ENCODE measurements at places on chromosomes 7 and 10.

- DNase-seq: no peak
These were observed 22.6 kb downstream of the SEPTIN7 start for GRCh38 chr7:35823440-35823839.

- DNase-seq: no peak
These were observed 488.9 kb downstream of the SH2D4B start for GRCh38 chr10:81026591-81026990.

DNA sequence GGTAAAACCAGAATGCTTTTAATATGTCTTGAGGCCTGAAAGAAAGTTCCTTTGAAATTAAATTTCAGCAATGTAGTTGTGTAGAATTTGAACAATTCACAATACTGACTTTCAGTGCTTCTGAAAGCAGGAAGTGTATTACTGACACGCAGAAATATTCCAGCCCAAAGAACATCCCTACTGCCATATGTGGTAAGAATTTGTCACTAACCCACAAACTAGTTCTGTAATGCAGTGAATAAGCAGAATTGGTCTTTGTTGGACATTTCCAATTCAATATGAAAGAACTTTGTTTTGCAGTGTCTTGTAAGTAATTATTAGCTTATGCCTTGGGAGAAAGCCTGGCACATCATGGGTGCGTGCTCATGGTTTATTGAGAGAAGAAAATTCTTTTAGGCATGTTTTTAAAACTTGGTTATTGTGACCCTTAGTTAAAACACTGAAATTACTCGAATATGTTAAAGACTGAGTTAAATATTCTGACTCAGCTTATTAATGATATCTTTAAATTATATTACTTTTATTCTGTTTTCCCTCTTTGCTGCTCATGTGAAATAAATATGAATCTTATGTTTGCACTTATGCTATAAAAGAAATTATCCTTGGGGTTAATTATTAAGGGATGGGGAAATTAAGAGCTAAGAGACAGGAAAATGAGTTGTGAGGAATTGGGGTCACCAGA is 33.4 kb downstream of the PTPN12 start:
- DNase-seq: no peak

GRCh38 chr7:105206985-105207384 is 181.7 kb downstream of the SRPK2 start:
- DNase-seq: no peak

DNA sequence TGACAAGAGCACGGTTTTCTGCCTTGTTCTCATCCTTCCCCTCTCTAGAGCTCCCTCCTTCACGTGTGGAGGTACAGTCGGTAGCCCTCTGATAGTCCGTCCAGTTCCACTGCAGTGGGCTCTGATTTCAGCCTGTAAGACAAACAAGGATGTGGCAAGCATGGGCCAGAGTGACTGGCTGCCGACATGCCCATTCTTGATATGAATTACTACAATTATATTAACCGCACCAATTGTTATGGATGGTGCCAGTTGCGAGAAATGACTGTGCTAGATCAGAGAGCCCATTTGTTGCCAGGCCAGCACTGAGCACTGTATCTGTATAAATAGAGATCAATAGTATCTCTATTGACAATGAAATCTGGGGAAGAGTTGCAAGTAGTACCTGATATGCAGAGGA is 146.6 kb downstream of the CHN2 start:
- no peak for DNase-seq

DNA sequence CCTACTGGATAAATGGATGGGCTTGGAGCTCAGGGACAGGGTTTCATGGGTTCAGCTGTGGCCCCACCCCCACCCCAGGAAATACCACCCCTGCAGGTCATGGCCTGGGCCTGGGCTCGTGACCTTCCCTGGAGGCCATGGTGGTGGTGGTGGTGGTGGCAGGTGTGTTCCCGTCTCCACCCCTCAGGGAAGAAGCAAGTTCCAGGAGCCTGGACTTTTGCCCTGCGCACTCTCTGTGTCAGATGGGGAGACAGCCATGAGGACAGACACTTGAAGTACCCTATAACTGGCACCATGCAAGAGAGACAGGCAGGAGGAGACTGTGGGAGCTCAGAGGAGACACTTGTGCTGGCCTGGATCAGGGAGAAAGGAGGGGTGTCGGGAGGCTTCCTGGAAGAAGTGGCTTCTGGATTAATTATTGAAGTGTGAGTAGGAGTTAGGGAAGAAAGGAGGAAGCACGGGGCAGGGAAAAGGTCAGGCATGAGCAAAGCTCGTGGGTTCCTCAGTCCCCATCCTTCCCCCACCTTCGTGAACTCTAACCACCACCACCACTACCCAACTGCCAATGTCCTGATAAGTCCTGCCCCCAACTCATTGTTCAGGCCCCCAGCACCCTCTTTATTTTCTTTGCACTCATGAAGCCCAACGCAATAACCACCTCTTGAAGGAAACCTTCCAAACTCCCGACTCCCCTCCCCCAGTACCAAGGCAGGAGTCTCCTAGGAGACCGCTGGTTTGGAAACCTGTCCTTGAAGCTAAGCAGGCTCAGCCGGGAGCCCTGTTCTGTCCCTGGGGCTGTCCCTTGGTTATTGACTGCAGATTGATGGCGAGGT is 8.9 kb downstream of the SH2B2 start:
- no peak for DNase-seq

DNA sequence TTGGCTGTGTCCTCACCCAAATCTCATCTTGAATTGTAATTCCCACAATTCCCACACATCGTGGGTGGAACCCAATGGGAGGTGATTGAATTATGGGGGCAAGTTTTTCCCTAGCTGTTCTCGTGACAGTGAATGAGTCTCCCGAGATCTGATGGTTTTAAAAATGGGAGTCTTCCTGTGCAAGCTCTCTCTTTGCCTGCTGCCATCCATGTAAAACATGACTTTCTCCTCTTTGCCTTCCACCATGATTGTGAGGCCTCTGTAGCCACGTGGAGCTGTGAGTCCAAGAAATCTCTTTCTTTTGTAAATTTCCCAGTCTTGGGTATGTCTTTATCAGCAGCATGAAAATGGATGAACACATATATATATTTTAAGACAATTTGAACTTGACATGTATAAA is 285.4 kb downstream of the BAMBI start:
- no peak for DNase-seq

GRCh38 chr7:16579216-16579615 is 52.6 kb downstream of the LRRC72 start:
- DNase-seq: no peak

DNA sequence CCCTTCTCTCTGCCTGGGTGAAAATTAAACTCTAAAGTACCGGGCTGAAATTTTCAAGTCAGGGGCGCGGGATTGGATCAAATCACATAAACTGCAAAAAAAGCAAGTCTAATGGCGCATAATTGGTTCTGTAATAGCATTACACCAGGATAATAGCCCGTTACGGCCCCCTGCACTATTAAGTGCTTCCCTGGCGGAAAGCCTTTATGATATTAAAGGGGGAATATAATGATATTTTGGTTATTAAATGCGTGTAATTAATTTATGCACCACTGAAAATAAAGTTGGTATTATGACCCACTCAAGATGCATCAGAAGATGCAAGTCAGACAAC is 744 bp upstream of the DRGX start:
- no peak for DNase-seq

- peak; percentile 70 for DNase-seq
These were observed 1.2 kb downstream of the CYREN start for GRCh38 chr7:135169141-135169963.

GRCh38 chr7:128666200-128666599 is 5.9 kb upstream of the GARIN1A start:
- DNase-seq: no peak

- no peak for DNase-seq
These were observed 45.1 kb downstream of the INPP5F start for GRCh38 chr10:119770928-119771327.

GRCh38 chr10:96719200-96719599 is 1.1 kb downstream of the PIK3AP1 start:
- DNase-seq: no peak

GRCh38 chr10:103737735-103738367 is 117.5 kb downstream of the SH3PXD2A start:
- no peak for DNase-seq

DNA sequence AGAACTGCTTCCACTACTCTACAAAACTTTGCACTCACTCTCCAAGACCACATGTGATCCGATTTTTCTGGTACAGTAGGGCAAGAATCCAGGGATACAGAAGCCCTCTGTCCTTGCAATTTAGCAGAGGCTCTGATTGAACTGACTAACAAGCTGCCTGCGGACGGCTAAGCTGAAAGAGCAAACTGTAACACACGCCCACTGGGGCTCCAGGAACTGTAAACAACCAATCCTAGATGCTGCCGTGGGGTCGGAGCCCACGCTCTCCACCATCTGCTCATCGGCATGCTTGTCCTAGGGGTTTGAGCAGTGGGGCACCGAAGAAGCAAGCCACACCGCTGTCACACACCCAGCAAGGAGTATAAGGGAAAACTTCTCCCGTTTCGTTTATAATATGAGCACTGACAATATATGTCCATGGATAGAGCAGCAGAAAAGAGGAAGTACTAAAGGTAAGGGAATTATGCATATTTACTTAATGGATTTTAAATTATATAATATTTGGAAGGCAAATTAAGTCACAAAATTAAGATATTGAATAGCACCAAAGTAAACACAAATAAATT is 634.4 kb upstream of the POT1 start:
- DNase-seq: peak; percentile 6
